Stimulated activated CD8-positive, alpha-beta memory T cell treated with anti-CD3 and anti-CD28 coated beads, Interleukin-4, amount 100 ng/mL, for 4 hours (primary cell): ENCODE measurements at places on chromosomes 2 and 18.

DNA sequence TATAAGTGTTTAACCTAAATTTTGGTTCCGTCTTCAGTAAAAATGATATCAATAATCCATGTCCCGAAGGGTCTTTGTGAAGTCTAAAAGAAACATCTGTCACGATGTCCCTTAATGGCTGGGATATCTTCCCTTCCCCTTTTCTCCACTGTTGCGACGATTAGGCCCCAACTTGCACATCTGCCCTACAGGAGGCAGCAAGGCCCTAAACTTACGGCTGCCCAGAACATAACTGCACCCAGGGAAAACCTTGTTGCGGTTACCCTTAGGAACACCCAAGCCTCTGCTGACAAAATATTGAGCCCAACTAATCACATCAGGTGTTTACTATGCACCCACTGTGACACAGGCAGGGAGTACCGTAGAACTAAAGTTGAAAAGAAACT is 1.3 kb upstream of the SMAD2 start:
- no peak for DNase-seq

DNA sequence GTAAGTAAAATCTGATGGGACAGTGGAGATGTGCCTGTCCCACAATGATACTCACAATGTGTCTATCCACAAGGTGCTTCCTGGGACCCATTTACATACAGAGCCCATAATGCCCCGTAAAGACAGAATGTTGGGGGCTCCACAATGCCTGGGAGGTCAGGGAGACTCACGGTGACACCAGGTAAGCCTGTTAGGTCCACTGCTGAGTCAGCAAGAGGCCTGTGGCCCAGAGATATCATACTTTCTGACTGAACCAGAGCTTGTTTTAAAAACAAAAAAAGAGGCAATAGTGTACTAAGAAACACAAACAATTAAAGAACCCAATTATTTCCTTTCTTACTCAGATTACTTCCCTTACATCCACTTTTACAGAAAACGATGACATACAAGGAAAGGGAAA is 771.1 kb upstream of the ID2 start:
- DNase-seq = no peak

- DNase-seq = no peak
Observed at GRCh38 chr2:34126279-34126678, 527.2 kb upstream of the FAM98A start.

GRCh38 chr2:227436436-227437174 is 35.4 kb upstream of the AGFG1 start:
- no peak for DNase-seq

- DNase-seq = no peak
Observed at GRCh38 chr18:74862094-74862493, 264.4 kb downstream of the ZNF407 start.

DNA sequence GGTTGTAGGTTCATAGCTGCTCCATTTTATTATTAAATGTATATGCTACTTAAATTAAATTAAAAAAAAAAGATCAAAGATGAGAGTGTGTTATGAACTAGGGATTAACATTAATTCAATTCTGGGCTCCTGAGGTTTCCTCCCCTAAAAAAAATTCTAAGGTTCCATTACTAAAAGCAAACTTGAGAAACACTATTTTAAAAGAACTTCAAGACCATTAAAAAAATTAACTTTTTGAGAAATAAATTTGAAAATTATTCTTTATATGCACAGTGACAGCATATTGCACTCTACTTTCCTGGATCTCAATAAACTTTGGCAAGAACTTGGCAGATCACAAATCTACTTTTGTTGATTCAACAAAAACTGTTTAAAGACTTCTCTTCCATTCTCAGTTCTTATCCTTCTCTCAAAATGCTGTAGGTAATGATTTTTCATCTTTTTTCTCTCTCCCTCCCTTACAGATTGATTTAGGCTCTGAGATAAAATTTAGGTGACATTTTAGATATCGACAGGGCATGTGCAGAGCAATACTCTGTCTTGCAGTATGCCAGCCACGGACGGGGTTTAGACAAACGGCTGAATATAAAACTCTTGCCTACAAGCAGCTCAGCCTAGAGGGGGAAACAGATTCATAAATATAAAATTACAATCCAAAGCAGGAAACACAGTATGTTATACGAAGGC is 592 bp upstream of the MARS2 start:
- DNase-seq = no peak

DNA sequence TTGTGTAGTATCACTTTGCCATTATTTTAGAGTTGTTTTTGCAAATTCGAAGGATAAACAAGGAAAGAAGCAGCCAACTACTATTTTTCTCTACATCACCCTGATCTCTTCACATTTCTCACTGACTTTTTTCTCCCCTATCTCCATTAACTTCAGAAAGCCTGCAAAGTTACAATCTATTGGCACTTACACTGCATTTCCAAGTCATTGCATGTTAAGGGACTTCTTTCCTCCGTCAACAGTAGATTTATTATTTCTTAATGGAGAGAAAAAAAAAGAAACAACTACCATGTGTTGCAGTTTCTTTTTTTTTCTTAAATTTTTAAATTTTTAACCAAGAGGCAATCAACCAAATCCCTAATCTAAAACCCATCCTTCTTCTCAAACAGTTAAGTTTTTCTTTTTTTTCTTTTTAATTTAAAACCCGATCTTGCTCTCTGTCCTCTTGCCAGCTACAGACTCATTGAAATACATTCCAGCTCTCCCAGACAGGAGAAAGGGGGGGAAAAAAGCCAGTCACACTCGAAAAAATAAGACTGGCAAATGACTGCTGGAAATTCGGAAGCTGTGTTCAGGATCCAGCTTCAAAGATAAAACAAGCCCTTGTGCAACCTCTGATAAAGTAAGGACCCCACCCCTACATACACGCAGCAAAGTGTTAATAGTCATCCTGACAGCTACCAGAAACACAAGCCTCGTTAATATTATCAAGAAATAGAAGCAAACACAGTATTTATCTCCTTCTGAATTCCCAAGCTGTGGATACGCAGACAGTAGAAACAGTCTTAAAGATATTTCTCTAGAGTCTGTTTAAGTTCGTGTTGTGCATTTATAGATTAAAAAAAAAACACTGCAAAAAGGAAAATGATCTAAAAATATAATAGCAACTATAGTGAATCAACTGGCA is 1.3 kb downstream of the LRRTM4 start:
- no peak for DNase-seq

GRCh38 chr2:41595240-41595639 is 452.6 kb upstream of the PKDCC start:
- DNase-seq = no peak

GRCh38 chr2:85802354-85803103 is 48.7 kb downstream of the ATOH8 start:
- DNase-seq = no peak

- no peak for DNase-seq
Observed at GRCh38 chr2:12589802-12590320, 126.9 kb upstream of the TRIB2 start.

DNA sequence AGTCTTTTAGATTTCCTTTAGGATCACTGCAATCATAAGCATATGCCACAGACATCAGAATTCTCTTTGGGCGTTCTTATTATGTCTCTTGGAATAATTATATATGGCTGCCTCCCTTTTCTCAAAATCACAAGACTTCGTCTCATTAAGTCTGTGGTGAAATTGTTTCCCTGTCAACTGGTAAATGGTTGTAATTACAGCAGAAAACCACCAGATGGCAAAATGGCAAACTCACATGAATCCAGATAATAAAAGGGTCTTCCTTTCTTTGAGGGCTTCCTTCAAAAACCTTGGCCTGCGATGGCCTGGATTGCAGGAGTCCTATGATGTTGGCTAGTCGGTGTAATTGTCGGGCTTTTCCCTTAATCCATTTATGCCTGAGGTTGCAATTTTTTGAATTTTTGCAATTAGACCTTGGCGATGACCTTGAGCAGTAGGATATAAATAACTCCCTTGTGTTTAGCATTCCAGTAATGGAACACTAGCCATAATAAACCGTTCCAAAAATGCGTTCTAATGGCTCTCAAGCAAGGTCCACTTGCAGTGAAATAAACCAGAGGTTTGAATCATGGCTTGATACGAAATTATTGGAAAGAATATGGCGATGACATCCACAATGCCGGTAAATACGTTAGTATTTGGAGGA is 656.4 kb downstream of the MBD2 start:
- DNase-seq = no peak

GRCh38 chr2:22076454-22076853 is 952.7 kb downstream of the TDRD15 start:
- no peak for DNase-seq

GRCh38 chr18:76432274-76432755 is 62.7 kb downstream of the ZNF516 start:
- no peak for DNase-seq

- no peak for DNase-seq
Observed at GRCh38 chr2:180495606-180496005, 484.8 kb upstream of the UBE2E3 start.

- no peak for DNase-seq
Observed at GRCh38 chr2:48198371-48198770, 292.1 kb upstream of the FBXO11 start.

GRCh38 chr2:187986390-187987105 is 305.1 kb upstream of the GULP1 start:
- no peak for DNase-seq

DNA sequence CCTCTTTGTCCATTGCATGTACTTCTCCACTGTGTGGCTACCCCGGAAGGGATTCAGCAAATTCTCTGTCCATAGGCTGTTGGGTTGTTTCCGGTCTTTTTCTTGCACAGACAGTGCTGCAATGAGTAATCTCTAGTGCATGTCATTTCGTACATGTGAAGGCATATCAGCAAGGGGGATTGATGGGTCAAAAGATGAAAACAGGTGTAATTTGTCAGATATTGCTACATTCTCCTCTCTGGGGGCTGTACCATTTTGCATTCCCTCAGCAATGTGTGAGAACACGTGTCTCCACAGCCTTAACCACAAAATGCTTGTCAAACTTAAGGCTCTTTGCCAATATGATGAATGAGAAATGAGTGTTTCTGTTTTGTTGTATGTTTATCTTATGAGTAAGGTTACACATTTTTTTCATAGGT is 60.5 kb downstream of the KLHL29 start:
- DNase-seq = no peak

DNA sequence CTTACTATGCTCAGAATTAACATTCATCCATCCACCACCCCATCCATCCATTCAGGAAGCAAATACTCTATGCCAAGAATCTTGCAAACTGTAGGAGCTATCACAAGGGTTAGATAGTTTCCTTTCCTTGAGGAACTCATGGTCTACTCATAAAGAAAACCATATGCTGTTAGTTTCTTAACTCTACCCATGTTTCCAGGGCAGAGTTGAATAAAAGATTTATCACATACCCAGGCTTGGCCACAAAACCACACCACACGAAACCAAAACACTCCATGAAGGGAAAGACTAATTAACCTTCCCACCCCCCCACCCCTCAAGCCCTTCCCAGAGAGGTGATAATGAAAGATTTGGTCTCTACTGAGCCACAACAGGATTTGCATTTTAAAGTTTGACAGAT is 23.7 kb upstream of the MSGN1 start:
- no peak for DNase-seq

DNA sequence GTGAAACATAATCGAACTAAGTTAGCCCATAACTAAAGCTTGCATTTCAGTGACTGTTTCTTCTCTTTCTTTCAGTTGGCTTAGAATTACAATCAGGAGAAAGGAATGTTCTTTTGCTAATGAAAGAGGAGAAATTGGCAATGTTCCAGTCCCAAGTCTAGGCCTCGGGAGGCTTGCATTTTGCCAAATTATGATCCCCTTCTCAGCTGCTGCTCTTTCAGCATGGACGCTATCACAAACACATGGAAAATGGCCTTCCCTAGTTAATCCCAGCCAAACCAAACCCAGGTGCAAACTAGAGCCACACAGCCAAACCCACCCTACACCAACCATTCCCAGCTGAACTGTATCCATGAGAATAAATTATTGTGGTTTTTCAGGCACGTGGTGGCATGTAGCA is 605.2 kb upstream of the LRRTM4 start:
- DNase-seq = no peak

DNA sequence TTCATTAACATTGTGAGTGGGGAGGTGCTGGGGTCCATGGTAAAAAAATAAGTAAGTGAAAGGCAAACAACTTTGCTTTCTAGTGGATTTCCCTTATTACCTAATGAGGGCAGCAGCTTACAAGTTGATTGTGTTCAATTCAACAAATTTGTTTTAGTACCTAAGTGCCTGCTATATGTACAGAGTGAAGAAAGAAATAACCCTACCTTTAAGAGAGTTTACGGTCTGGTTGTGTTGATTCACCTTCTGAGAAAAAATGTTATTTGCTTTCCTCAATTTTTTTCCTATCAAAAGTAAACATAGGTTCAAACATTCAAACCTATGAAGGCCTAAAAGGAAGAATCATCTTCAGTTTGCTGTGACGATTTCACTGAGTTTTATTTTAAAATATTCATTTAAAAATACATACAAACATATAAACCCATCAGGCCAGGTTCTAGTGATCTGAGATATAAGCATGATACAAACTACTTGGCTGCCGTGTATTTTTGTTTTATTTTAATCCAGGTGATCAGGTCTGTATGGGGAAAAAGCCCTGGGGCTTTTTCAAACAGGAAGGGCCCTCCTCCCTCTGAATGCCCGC is 1.5 kb upstream of the SPTBN1 start:
- no peak for DNase-seq

DNA sequence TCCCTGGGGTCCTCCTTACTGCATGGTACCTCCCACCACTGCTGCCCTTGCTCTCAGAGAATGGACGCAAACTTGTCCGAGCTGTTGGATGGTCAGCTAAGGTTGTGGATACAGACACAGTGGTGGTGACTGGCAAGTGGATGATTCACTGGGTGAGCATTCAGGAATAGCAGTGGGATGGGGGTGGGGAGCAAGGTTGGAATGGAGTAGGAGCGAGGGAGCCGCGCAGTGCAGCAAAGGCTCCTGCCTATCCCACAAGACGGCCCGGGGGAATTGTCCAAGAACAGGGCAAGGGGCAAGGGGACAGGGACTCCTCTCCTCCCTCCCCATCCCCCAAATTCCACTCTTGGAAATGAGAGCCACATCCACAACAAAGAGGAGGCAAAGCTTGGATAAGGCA is 102.2 kb downstream of the PIEZO2 start:
- DNase-seq = no peak

GRCh38 chr18:48955830-48956261 is 5.1 kb upstream of the SMAD7 start:
- DNase-seq = no peak

- DNase-seq = no peak
Observed at GRCh38 chr2:155310589-155310988, 612.1 kb downstream of the KCNJ3 start.

DNA sequence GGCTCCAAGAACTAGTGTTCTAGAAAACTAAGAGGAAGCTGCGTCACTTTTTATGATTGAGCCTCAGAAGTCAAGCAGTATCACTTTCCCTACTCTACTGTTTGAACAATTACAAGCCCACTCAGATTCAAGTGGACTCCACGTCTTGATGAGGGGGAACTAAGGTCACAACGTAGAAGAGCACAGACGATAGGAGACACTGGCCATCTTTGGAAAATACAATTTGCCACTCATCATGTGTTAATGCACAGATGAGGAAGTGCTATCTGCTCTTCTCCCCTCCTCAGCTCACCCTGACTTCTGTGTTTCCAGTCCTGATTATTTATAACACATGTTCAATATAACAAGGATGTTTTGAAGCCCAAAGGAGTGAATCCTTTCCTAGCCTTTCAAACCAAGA is 76.1 kb upstream of the CYP1B1 start:
- no peak for DNase-seq

GRCh38 chr2:101162561-101163330 is 11.6 kb upstream of the TBC1D8 start:
- no peak for DNase-seq

GRCh38 chr18:55419947-55420664 is 167.9 kb downstream of the TCF4 start:
- DNase-seq = no peak
